CD4-positive, alpha-beta T cell treated with Interleukin-17A for 1 hour (primary cell): ENCODE measurements at places on chromosomes 16 and 17.
A peak's percentile ranks its signal among the peaks of the same experiment; 100 is the strongest.

DNA sequence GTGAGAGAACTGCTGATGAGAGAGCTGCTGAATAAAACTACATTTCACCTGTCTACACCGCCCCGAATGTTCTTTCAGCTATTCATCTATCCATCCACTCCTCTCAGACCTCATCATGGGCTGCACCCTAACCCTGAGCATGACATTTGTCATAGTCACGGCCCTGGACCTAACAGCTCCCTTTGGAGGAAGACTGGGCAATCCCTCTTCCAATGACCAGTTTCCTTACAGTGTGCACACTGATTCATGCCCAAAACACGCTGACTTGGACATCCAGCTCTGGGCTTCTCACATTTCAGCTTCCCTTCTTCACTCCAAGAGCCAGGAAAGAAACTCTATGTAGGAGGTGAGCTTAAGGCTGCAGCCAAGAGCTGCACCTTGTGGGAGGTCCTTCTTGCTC lies 41.8 kb upstream of the ARL4D start:
- no peak for DNase-seq

GRCh38 chr17:60231234-60231633 lies 81.5 kb downstream of the CA4 start:
- DNase-seq: no peak

DNA sequence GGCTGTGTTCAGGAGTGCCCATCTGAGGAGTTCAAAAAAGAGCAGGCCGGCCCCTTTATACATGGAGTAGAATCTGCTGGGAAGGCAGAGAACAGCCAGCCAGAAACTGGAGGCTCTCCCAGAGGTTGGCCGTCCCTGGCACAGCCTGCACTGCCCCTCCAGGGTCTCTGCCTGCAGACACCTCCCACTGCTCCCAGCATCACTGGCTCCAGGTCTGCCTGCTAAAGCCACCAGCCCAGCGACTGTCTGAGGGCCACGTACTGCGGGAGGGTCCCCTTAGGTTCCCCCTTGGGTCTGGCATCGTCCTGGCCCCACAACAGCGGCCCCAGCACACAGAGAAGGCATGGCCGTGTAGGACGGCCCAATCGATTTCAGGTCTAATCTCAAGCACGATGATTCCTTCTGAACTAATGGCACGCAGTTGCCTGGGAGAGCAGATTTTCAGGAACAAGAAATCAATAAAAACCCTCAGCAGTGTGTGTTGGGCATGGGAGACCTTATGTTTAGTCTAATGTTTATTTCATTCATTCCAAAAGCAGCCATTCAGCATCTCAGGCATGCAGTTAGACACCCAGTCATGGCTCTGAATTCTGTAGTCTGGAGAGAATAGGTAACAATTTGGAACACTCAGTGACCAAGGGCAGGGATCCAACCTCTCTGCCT lies 95.6 kb downstream of the PGS1 start:
- no peak for DNase-seq

GRCh38 chr17:61218438-61218837 lies 181.2 kb upstream of the TBX2 start:
- DNase-seq: no peak

- no peak for DNase-seq
Measured at GRCh38 chr17:20304961-20305360, 162.4 kb downstream of the LGALS9B start.

DNA sequence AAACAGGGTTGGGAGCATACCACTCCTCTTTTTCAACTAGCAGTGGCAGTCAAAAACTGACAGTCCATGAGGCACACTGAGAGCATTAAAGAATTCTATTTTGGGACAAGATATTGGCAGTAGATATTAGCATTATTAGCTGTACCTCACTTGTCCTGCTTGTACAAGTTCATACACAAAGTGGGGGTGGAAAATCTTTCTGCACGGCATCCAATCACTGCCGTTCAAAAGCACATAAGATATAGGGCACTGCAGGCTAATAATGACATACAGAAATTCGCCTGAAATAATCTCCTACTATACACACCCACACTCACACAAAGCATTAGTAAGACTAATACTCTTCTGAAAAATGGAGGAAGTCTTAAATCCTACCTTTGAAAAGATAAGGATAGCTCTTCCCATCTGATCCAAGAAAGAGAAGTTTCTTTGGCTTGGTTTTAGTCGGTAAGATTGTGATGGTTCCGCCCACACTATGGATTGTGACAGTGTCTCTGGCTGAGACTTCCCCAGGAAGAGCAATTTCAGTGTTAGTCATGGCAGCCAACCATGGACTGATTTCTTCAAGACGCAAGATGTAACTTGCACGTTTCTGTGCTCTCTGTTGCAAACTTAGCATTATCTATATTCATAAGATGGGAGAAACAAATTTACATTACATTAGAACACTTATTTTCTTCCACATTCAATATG lies 40.6 kb upstream of the ARL6IP1 start:
- no peak for DNase-seq

DNA sequence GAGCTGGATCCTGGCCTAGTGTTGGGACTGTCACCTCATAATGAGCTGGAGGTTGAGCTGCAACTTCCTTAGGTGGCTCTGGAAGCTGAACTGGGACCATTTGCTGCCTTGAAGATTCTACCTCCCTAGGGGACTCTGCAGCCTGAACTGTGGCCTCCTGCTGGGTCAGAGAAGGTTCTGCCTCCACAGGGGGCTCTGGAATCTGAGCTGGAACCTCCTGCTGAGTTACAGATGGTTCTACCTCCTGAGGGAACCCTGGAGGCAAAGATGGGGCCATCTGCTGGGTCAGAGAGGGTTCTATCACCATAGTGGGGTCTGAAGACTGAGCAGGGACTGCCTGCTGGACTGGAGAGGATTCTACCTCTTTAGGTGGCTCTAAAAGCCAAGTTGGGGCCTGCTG lies 46.6 kb upstream of the NF1 start:
- no peak for DNase-seq

DNA sequence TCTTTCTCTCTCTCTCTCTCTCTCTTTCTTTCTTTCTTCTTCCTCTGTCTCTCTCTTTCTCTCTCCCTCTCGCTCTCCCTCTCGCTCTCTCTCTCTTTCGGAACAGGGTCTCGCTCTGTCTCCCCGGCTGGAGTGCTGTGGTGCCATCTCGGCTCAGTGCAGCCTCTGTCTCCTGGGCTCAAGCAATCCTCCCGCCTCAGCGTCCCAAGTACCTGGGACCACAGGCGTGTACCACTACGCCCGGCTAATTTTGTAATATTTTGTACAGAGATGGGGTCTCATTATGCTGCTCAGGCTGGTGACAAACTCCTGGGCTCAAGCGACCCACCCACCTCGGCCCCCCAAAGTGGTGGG lies 12.7 kb upstream of the KLHDC4 start:
- no peak for DNase-seq

- peak; percentile 89 for DNase-seq
Measured at GRCh38 chr17:78779850-78780249, 2.2 kb downstream of the CYTH1 start.

GRCh38 chr16:14564323-14564722 lies 65.7 kb downstream of the PARN start:
- no peak for DNase-seq

- no peak for DNase-seq
Measured at GRCh38 chr17:17366941-17367875, 64.0 kb downstream of the NT5M start.

GRCh38 chr16:73887911-73888310 lies 408.7 kb upstream of the PSMD7 start:
- DNase-seq: no peak

GRCh38 chr17:40949418-40949817 lies 12.0 kb upstream of the KRT23 start:
- DNase-seq: no peak

GRCh38 chr16:58478427-58478826 lies 21.5 kb upstream of the NDRG4 start:
- DNase-seq: no peak

DNA sequence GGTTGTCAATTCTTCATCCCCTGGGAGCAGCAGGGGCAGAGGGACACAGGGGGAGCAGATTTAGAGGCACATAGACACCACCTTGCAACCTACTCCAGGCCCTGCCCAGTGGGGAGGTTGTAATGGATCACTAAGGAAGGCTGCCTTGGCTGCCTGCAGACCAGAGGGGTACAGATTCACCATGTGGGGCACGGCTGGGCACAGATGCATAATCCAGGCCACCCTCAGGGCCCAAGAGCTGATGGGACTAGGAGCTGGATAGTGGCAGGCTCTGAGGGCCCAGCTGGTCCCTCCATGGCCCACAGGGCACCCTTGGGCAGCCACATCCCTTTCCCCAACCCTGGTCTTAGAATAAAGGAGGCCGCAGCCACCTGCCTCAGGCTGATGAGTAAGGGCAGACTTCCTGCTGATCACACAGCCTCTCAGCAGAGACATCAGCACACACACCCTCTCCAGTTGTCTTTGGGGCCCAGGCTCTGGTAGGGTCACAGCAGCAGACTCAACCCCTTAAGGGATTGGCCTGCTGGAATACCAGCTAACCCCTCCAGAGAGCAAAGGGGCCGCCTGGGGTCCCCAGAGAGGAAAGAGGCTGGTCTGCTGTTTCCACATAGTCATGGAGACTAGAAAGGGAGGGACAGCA lies 224.9 kb downstream of the GSG1L start:
- no peak for DNase-seq

DNA sequence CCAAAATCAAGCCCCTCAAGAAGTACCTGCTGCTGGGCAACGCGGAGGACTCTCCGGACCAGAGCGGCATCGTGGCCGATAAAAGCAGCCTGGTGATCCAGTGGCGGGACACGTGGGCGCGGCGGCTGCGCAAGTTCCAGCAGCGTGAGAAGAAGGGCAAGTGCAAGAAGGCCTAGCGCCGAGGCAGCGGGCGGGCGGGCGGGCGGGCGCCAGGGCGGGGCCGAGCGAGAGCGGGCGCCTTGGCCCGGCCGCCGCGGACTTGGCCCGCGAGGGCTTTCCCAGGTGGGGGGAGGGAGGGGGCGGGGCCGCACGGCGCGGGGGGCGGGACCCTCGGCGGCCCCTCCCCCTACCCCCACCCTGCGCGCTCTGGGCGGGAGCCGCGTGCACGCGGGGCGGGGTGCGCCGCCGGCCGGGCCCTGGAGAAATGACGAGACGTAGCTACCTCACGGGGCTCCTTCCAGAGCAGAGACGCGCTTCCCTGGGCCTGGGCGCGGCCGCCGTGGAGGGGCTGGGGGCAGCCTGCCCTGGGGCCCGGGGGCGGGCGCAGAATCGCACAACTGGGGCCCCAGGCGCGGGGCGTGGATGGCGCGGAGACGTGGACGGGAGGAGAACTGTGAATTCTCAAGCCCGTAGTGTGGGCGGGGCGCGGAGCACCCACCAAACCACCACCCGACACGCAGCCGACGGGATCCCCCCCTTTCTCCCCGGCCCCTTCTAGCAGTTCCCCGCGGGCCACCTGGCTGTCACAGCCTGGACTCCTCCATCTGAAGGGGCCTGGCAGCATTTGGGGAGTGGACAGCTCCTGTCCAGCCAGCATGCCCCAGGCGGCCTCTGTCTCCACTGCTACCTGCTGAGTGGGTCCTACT lies 218.7 kb downstream of the NTN1 start:
- peak; percentile 78 for DNase-seq

DNA sequence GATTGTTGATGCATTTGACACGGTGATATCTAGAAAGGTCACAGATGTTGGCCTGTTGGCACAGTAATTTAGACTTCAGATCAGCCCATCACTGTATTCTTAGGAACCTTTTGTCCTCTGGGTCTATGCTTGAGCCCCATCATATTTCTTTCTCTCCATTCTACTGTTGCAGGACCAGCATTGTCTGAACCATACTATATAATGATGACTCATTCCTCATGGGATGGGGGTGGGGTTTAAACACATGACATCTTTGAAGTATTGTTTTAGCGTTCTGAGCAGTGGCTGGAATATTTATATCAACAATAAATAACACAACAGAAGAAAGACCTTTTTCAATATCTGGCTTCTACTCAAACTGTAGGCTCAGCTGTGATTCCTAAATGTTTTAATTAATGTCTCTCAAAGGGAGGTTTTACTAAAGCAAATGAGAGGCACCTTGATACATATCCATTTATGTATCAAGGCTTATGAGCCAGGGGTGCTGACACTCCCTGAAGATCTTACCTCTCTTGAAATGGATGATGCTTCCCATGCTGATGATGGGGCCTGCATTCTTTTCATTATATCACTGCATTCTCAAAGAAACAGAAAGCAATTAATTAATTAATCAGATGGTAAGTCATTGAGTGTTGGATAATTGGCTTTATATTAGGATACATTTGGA lies 379.0 kb upstream of the GOT2 start:
- DNase-seq: no peak

DNA sequence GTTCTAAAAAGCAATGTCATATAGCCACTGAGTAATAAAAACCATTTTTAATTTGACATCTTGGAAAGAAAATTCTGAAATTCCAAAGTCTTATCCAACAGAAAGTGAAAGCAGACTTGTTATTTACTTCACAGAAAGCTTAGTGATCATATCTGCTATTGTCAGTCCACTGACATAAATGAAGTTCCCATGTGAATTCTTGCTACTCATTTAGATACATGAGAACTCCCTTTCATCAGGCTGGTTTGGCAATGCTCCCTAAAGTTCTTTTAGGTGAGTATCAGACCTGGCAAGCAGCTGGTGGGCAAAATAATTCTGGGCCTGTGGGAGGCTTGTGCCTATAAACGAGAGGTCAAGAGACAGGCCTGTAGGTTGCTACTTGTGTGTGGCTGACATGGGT lies 23.4 kb downstream of the NME2 start:
- DNase-seq: no peak

DNA sequence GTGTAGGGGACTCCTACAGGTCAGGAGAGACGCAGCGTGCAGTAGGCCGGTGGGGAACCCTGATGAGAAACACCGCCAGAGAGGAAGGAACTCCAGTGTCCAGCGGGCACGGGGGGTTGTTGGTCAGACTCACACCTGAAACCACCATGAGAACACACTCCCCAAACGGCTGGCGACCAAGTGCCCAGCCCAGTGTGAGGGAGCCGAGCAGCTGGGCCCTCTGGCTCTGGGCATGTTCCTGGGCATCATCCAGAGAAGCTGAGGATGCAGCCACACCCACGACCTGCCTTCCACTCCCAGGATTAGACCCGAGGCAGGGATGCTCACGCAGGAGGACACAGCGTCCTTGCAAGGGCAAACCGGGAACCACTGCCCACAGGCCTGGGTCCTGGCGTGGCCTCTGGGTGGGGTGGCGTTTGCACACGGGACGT lies 108.3 kb upstream of the ZNF750 start:
- DNase-seq: no peak

- DNase-seq: no peak
Measured at GRCh38 chr17:75680431-75680830, 13.3 kb downstream of the SAP30BP start.

- DNase-seq: no peak
Measured at GRCh38 chr17:30160419-30161172, 44.0 kb downstream of the NSRP1 start.

- DNase-seq: no peak
Measured at GRCh38 chr17:10125531-10126275, 72.7 kb downstream of the GAS7 start.

- DNase-seq: peak; percentile 80
Measured at GRCh38 chr16:50747207-50747956, 5.5 kb downstream of the CYLD start.

DNA sequence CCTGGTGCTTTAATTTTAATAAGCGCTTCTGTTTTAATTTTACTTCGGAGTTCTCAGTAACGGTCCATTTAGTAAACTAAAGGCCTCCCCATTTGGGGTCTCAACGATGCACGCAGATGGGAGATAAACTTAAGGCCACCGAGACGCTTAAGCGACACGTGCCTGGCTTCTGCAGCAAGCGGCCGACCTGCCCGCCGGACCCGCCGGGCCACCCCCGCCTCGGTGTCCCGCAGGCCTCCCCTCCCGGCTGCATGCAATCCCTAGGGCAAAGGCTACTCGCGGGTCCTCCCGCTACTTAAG lies 592 bp downstream of the GCSH start:
- DNase-seq: no peak
